Natural killer cell treated with Interleukin-12 subunit alpha and Interleukin-12 subunit beta and Interleukin-15 and Interleukin-18, amount 100 ng/mL, for 72 hours (primary cell): ENCODE measurements at places on chromosomes 7 and 10. TPM values are rescaled to one million over a fixed set of nuclear protein-coding genes. Genes with fewer than 3 reads are reported as not detected.

ZP3 gene
- 8.4 TPM for total RNA-seq

HEPACAM2 gene
- total RNA-seq = not detected

SPDYE11 gene
- total RNA-seq = not detected

NEBL gene
- total RNA-seq = not detected

CTAGE6 gene
- 1.6 TPM for total RNA-seq

BEND7 gene
- total RNA-seq = not detected

STEAP1B gene
- 4.1 TPM for total RNA-seq

RADIL gene
- not detected for total RNA-seq

SYT15 gene
- total RNA-seq = 1.9 TPM

OR2A42 gene
- total RNA-seq = not detected

SVIL gene
- total RNA-seq = 18.8 TPM
